ENCODE measurements at places on chromosomes 7 and 10.

DNA sequence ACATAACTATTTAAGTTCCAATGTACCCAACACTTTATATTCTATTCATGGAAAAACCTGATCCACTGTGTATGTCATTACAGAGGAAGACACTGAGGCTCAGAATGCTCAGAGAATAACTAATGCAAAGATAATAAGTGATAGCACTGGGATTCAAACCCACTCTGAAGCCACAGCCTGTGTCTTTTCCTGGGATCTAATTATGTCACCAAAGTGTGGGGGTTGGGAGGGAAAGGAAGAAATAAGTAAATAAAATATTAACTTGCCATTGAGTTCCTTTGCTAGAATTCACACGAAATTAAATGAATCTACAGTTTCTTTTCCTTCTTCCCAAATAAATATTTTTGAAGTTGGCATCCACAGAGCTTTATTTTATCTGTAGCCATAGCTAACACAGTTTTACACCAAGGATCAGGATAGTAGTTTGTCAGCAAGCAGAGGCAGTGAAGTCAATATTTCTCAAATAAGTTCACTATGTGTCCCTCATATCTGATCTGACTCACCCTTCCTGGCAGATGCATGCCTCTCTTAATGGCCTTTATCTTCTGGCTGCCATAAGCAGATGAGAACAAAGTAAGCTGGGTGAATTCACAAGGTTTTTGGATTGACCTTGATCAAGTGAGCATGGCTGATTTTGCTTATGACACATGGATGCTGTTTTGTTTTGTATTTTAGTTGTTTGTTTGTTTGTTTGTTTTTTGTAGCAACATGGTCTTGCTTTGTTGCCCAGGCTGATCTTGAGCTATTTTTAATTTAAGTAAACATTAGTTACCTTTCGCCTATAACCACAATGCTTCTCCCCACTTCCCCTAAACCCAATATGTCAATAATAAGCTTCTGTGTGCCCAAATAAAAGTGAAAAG is 6.3 kb downstream of the RAPGEF5 start:
- DNase-seq, result no peak

DNA sequence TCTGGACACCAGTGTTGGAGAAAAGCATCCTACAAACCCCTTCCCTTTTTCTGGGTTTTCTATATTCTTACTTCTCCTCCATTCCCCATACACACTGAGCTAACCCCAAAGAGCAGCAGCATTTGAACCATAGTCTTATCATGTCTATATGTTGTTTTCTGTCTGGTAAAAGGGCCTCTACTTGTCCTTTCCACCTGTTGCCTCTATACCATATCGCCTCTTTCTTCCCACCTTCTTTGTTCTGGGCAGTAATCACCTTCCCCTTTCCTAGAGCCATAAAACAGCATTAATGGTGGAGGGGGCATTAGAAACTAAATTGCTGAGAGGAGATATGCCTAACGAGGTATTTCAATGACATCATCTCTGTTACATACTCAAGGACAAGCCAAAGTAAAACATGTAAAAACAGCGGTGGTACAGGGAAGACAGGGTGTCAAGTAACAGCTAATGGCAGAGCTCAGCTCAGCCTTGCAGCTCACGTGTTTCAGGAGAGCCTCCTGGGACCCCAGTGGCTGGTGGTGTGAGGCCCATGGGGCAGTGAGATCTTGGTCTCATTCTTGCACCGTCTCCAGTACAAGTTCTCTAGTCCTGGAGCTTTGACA is 20.6 kb downstream of the NPY start:
- no peak for DNase-seq

GRCh38 chr10:100566561-100566960 is 30.8 kb downstream of the HIF1AN start:
- DNase-seq, result no peak

GRCh38 chr10:78062296-78062695 is 28.6 kb downstream of the RPS24 start:
- DNase-seq, result no peak

- DNase-seq, result no peak
Measured at GRCh38 chr7:45217358-45217757, 59.8 kb downstream of the RAMP3 start.

DNA sequence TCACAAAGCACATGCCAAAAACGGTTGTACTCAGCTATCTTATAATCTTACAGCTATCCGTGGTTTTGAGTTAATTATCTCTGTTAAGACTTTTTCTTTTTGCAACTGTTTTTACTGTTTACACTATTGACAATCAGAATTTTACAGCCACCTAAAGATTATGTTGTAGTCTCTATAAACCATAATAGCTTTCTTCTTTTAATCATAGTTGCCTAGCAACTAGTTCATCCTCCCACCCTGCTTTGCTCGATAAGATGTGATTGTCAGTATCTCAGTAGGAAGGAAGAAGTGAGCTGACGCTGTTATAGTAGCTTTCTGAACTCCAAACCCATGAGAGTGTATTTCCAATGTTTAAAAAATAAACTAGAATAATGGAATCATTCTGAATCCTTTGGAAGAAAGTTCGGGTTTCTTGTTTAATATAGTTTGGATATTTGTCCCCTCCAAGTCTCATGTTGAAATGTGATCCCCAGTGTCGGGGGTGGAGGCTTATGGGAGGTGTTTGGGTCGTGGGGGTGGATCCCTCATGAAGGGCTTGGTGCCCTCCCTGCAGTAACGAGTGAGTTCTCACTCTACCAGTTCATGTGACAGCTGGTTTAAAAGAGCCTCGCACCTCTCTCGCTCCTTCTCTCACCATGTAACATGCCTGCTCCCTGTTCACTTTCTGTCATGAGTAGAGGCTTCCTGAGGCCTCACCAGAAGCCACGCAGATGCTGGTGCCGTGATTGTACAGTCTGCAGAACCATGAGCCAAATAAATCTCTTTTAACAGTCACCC is 68.1 kb downstream of the SVOPL start:
- no peak for DNase-seq

DNA sequence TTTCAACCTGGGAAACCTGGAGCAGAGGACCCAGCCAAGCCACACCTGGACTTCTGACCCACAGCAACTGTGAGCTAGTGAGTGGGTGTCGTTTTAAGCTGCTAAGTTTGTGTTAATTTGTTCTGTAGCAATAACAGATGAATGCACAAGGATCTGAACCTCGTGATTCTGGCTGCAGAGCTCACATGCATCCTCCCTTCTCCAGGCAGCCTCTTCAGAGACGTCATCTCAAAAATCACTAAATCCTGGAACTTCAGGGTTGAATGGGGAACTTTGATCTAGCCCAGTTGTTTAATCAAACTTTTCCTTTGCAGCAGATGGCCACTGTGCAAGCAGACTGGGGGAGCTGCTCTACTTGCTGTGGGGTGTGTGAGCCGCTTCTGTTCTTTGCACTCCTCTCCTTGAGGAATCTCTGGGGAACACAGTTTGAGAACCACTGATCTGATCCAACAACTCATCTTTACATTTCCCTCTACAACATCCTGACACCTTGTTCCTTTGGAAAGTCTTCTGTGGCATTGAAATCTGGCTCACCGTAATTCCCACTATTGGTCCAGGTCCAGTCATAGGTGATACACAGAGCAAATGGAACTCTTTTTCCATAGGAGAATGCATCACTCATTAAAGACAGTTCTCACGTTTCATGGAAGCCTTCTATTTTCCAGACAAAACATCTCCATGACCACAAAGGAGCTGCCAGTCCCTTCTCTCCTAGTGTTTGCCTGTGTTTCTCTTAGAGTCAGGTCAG is 90.3 kb downstream of the CHN2 start:
- no peak for DNase-seq

DNA sequence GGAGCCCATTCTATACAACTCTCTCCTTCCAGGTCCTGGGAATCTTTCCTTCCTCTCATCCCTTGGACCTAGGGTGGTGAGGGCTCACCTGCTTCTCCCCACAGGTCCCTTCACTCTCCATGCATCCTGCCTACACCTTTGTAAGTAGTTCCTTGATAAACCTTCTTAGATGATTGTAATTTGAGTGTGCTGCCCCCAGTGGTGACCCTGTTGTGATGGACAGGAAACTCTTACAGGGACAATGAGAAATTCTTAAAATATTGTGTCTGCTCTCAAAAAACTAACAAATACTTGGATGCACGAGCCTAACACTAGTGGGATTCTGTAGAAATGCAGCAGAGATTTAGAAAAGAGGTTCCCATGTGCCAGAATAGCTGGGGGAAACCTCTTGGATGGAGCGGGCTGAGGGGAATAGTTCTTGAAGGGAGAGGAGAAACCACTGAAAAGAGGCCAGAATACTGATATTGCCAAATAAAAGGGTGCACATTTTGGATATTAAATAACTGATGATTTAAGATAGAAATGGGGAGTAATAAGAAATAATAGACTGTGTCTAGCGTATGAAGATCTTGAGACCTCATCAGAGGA is 6.7 kb upstream of the PAXIP1 start:
- no peak for DNase-seq

DNA sequence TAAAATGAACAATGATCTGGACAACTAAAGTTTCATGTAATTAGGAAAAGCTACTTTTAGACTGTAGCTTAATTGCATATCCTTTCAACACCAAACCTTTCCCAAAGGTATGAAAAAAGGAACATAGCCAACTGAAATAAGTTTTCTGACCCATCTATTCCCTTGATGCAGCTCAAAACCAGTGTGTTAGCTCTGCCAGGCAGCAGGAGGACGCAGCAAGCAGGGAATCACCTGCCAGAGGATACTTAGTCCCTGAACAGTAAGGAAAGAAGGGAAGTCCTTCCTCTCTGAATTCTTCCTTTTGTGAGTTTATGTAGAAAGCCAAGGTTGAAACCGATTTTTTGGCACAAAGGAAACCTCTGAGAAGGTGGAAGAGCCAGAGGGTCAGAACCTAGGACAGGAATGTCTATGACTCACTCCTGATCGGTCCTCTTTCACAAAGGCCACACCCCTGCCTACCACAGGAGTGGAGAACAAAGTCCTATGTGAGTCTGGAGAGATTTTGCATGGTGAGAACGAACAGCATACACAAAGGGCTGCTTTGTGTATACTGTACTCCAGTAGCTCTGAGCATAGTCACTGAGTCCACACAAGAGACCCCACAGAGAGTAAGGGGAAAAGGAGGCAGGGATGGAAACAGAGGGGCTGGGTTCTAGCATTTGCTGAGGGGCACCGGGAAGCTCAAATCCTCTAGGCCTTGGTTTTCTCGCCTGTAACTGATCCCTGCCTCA is 68.8 kb upstream of the GSDME start:
- DNase-seq, result no peak

- DNase-seq, result no peak
Measured at GRCh38 chr10:93652857-93653256, 40.5 kb downstream of the PDE6C start.

- no peak for DNase-seq
Measured at GRCh38 chr7:6691609-6692106, 15.1 kb downstream of the ZNF12 start.

DNA sequence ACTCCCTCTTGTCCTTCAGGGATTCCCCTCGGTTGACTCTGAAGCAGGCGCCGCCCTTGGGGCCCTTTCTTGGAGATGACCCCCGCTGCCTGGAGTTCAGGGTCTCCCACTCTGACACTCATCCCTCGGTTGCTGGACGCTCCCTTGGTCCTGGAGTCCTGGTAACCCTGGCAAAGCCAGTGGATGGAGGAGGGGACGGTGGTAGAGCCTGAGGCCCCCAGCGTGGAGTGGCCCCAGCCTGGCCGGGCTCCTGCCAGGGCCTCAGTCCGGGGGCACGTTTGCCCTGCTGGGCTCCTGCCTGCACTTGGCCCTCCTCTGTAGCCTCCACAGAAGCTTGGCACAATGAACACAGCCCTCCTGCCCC is 9.3 kb upstream of the CAMK2B start:
- DNase-seq, result no peak
